ENCODE measurements at places on chromosomes 3 and 15.

DNA sequence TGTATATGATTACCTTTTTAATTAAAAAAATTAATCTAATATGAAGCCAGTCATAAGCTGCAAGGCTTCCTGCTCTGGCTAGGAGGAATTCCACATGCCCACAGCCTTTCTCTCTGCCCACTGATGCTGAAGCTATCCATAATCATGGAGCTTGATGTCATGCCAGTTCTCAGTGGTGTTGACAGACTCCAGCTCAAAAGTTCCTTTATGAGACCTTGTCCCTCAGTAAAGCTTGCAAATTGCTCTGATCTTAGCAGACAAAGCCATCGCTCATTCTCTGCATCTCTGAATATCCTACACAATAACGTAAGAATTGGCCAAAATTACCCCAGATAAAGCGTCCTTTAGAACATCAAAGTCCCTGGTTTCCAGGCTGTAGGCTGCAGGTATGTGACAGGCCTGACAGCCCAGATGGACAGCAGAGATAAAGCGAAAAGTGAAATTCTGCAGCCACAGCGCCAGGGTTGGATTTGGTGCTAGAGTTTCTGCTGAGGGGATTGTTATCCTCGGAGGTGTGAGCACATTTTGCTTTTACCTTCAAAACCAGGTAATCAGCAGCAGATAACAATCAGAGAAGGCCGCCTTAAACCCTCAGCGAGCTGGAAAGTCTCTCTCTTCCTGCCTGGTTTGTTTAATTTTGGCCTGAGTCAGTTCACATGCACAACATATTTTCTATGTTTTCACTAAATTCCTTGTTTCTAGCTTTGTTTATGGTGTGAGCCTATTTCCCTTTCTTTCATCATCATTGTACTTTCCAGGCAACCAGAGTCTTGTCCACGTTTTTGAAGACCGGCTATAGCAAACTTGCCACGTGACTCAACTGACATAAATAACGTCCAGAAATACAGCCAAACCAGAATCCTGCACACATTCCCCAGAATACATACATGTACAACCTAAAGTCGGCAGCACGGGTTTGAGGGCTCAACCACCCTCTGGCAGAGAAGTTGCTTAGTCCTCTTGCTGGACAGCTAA is 36.6 kb upstream of the ALDH1A3 start:
- peak; percentile 79 for DNase-seq

DNA sequence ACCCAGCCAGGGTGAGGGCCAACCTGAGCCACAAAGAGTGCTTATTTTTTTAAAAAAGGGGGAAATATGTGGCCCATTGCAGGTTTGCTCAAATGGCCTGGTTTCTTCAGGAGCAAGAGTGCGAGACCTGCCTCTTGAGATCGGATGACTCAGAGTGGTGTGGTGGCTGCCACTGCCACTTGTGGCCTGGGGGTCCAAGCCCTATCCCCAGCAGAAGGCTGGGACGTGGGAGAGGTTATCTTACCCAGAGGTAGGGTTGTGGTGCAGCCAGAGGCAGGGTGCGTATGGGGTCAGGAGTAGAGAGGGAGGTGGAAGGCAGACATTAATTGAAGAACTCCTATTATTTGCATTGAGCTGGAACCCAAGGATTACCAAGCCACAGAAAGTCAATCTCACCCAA is 83.2 kb upstream of the SMAD3 start:
- no peak for DNase-seq

GRCh38 chr3:50737193-50737905 is 62.6 kb downstream of the DOCK3 start:
- no peak for DNase-seq

- DNase-seq: no peak
Observed at GRCh38 chr15:60283936-60284335, 113.8 kb downstream of the ANXA2 start.

GRCh38 chr3:194058189-194058571 is 77.8 kb upstream of the HES1 start:
- peak; percentile 33 for DNase-seq

All from amniotic epithelial cell (primary cell).